GDM1 (cell line): ENCODE measurements at places on chromosomes 3 and 15.
A peak's percentile ranks its signal among the peaks of the same experiment; 100 is the strongest.

DNA sequence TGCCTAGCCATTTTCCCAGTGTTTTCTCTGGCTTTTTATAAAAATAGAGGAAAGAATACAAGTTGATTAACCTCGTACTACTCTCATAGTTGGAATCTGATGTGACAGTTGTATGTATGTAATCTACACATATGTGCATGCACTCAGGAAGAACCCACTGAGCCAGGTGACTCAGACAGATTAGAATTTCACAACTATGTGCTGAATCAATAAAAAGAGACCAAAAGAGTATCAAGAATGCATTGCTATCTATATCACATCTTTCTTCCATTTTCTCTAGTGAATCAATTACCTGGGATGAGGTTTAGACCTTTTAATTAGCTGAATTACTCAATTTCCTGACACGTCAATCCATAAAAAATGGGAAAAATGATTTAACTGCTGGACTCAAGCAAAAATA, 319.3 kb upstream of the ATP10A start:
- DNase-seq, result no peak

- no peak for DNase-seq
Observed at GRCh38 chr15:48392356-48392755, 61.1 kb downstream of the DUT start.

GRCh38 chr3:105858017-105858416, 10.8 kb downstream of the CBLB start:
- no peak for DNase-seq

GRCh38 chr3:170128259-170128976, 53.1 kb downstream of the PHC3 start:
- peak; percentile 69 for DNase-seq

GRCh38 chr3:126954141-126954842, 28.6 kb upstream of the PLXNA1 start:
- DNase-seq, result no peak

DNA sequence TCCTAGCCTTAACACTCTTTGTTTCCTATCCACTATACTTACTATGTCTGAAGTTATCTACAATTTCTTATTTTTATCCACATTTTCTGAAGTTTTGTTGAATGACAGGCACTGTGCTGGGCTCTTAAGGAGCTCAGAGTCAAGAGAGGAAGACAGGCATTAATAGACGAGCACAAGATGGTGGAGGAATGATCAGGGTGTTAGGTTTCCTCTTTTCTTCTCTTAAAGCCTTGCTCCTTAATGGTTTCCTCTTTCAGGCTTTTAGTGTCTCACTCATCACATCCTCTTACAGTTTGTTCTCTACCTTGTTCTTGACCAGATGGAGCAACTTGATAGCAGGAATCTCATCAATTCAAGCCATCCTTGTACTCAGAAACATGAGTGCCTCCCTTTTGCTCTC, 52.9 kb upstream of the BCL6 start:
- no peak for DNase-seq

DNA sequence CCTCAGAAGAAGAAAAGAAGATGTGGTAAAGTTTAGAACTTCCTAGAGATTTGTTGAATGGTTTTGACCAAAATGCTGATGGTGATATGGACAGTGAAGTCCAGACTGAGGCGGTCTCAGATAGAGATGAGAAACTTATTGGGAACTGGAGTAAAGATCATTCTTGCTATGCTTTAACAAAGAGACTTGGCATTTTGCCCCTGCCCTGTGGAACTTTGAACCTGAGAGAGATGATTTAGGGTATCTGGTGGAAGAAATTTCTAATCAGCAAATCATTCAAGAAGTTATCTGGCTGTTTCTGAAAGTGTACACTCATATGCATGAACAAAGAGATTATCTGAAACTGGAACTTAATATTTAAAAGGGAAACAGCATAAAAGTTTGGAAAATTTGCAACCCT, 505.2 kb downstream of the NSUN3 start:
- no peak for DNase-seq

DNA sequence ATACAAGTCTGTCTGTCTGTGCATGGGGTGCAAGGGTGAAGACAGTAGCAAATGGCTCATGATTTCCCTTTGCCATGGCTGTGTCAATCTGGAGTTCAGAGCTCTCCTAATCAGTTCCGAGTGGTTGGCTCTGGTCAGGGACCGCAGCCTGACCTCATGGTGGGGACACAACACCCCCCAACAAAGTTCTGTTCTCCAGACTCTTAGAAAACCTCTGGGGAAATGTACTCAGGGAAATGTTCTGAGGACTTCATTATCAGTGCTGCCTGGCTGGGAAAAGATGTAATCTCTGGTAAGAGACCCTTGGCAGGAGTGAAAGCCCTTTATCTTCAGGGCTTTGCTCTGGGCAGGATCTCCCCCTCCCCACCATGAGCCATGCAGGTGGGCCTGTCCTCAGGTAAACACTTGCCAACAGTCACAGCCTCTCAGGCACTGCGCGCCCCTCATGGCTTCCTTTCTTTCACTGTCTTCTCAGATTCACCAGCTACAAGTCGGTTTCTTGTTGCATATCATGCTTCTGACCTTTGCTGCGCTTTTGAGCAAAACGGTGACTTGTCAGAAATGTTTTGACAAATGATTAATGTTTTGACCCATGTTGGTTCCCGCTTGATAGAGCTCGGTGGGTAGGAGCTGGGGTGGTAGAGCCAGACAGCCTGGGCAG, 95.5 kb downstream of the ST6GAL1 start:
- DNase-seq, result no peak

- DNase-seq, result no peak
Observed at GRCh38 chr3:186382217-186382885, 20.3 kb upstream of the DGKG start.

DNA sequence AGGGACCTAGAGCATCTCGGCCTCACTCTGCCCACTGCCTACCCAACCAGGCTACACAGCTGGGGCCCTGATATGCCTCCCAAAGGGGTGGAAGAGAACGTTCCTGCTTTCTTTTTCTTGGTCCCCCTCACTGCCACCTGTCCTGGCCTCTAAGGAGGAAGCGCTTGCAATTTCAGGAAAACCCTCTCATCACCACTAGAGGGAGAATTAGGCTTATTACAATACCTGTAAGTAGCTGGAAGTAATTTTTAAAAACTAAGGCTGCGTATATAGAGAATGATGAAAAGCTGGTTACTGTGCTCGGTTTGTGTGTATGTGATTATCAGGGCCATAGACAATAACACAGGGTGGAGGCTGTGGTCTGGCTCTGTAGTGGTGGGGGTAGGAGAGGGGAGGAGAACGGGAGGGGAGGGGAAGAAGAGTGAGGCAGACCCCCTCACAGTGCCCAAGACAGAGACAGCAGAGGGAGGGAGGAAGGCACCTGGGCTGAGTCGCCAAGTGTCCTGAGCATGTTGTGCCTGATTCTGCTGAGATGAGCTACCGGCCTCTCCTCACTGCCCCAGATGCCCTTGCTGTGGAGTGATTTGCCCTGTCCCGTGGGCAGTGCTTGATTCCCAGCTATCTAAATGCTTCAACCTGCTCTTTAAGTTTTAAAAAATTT, 3.3 kb downstream of the GABRG3 start:
- no peak for DNase-seq

DNA sequence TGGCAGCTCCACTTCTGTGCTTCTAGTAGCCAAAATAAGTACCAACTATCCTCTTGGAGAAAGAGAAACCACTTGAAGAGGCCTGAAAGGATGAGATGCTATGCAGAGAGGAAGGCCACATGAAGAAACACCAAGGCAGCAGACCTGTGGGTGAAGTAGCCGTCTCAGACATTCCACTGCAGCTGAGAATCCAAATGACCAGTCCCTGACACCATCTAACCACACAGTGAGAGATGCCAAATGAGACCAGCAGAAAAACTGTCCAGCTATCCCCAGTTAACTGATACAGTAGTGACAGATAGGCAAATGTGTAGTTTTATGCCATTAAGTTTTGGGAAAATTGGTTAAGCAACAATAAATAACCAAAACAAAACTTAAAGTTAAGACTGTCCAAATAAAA, 47.9 kb upstream of the ZSCAN2 start:
- no peak for DNase-seq

- DNase-seq, result no peak
Observed at GRCh38 chr15:24832282-24832681, 122.5 kb upstream of the SNRPN start.

DNA sequence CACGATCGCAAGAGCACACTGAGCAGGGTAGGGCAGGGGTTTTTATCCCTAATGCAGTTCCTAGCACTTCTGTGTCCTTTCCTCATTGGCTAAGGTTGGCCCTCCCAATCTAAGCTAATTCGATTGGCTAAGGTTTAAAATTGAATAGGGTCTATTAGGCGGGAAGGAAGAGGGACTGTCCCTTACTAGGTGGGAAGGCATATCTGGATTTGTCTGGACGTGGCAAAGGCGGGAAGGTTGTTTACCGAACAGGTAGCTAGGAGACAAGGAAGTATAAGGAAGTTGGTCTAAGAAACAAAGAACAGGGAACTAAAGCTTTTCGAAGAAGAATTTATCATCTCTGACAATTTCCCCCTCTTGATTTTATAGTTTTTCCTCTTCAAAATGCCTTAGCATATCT, 24.8 kb upstream of the ATG7 start:
- no peak for DNase-seq

- no peak for DNase-seq
Observed at GRCh38 chr3:94063496-94064119, 747 bp downstream of the NSUN3 start.

GRCh38 chr15:37517191-37517895, 417.0 kb upstream of the MEIS2 start:
- DNase-seq, result no peak

GRCh38 chr3:182445576-182445975, 347.7 kb upstream of the ATP11B start:
- no peak for DNase-seq

DNA sequence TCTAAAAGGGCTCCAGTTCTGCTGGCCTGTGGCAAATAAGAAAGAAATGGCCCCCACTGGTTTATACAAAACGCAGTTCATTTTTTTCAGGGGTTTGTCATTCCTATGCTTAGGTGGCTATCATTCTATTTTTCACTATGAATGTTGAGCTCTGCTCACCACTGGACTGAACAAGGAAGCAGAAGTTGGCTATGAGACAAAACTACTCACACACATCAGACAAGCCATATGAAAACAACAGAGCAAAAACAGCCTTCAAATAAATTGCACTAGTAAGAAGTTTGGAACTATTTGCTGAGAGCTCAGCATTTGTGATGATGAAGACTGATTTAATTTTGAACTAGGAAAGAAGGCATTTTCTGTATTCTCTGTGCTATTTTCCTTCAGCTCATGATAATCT, 328.5 kb downstream of the MECOM start:
- DNase-seq, result no peak

- no peak for DNase-seq
Observed at GRCh38 chr3:154684021-154684420, 254.0 kb upstream of the GPR149 start.

DNA sequence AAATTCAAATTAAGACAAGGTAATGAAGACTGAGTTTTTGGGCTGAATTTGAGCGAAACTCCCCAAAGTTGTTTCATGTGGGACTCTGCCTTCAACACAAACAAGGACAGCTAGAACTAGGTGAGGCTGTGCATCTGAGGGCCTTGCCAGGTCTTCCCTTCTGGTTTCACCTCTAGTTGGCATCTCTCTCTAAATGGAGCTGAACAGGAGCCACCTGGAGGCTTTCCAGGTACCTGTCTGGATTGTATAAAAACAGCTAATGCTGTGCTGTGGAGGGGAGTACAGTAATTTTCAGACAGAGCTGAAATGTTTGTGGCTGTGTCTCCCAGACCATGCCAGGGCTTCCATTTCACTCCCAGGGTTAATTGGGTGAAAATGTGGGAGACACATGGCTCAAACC, 27.1 kb downstream of the TRIM71 start:
- DNase-seq, result no peak

- DNase-seq, result no peak
Observed at GRCh38 chr15:29740692-29741311, 81.5 kb downstream of the TJP1 start.

- no peak for DNase-seq
Observed at GRCh38 chr3:138399766-138400165, 34.6 kb upstream of the ESYT3 start.

DNA sequence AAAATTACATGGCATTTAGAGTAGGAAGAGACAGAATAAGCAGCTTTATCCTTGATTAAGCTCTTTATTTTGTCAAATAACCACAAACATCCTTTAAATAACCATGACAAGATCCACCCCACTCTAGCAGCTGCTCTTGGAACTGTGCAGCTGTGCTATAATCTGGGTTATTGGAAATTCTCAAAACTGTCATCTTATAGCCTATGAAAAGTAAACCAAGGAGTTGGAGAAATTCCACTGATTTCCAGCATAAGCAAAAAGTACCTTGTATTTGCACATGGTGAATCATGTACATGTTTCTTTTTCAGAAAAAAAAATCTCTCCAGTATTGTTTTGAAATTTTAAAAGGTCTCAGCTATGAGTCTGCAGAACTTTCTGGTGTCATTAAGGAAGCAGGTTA, 88.8 kb upstream of the ABI3BP start:
- DNase-seq, result no peak

DNA sequence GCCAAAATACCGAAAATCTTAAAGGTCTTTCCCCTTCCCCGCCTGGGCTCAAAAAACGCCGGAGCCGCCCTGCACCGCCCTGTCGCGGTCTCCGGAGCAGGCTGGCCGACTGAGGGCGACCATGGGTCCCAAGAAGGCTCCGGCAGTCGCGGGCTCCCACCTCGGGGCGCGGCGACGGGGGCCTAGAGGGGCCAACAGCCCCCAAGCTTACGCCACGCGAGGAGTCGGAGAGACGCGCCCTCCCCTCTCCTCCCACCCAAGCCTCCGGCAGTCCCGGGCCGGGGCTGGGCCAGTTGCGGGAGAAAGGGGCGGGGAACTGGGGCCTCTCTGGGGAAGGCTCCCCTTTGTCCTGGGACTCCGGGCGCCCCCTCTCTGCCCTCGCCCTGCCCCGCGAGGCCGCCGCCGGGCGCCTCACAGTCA, 69.2 kb downstream of the GOLGA8B start:
- DNase-seq, result no peak

DNA sequence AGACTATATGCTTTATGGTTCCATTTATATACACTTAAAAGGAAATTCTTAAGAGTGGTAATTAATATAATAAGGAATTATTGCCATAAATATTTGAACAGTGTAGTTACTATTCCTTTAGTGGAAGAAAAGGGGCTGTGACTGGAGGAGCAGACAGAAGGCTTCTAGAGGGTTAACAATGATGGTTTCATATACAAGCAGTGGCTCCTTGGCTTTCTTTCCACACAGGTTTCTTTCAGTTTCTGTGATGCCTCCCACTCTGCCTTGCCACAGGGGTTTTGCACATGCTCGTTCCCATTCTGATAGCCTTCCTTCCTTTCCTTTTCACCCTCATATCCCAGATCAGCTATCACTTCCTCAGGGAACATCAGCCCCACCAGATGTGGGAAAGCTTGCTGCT, 108.8 kb upstream of the LYSMD4 start:
- DNase-seq, result no peak
